Kidney tubule cell (primary cell): ENCODE measurements at places on chromosomes 5 and 9.

GRCh38 chr5:170755679-170756456 is 27.7 kb upstream of the GABRP start:
- no peak for DNase-seq

GRCh38 chr5:16690243-16690852 is 73.6 kb upstream of the RETREG1 start:
- DNase-seq = peak; percentile 62

DNA sequence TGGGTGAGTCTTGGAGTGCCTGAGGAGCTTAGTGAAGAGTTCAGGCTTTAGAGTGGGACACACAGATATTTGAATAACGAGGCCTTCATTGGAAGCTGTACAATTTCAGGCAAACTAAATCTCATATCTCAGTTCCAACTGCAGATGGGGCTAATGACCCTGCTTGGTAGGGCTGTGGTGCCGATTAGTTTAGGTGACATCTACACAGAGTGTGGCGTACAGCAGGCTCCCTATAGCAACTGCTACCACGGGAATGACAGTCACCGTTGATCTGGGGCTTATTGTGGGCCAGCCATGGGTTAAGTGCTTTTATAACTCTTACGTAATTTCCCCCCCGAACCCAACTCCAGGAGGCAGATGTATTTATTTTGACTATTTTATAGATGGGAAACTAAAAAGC is 70.8 kb downstream of the FAT2 start:
- DNase-seq = no peak

GRCh38 chr9:132078699-132079356 is 839 bp downstream of the MED27 start:
- DNase-seq = peak; percentile 5

GRCh38 chr9:129307227-129307970 is 129.3 kb upstream of the IER5L start:
- no peak for DNase-seq

GRCh38 chr5:115458003-115458409 is 86.6 kb downstream of the FEM1C start:
- peak; percentile 95 for DNase-seq

GRCh38 chr9:90607701-90608516 is 34.7 kb downstream of the DIRAS2 start:
- DNase-seq = peak; percentile 62

- DNase-seq = peak; percentile 92
Observed at GRCh38 chr5:13591621-13592020, 352.9 kb downstream of the DNAH5 start.

DNA sequence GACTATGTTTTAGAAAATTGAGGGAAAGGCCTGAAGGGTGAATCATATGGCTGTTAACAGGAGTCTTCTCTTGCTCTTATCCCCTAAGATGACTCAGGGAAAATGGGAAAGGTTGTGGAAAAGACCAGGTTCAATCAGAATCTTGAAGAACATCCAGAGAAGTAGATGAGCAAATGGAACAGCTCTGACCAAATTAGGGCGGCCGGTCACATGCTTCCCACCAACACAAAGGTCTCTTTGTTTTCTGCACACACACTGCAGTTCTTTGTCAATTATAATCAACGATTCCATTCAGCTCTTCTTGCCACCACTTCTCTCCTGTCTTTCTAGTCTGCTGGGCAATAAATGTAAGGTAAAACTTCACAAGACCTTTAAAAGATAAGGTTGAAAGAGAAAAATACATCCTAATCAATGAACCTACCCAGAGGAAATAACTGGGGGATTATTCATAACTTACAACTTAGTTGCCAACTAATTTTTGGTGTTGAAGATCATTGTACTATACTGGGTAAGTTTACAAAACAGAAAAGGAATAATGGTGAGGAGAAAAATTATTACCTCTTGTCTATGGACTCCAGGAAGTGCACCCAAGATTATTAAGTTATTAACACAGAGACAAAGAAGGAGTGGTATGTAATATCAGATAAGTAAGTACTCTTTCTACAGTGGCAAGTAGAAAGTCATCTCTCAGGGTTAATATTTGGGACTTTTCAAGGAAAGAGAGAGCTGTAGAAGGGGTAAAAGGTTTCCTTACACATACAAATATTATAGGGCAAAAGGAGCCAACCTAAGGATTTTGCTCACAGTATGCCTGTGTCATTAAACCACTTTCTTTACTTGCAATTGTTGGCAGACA is 441.9 kb upstream of the PIK3R1 start:
- peak; percentile 53 for DNase-seq

GRCh38 chr5:82218374-82219156 is 59.6 kb downstream of the RPS23 start:
- no peak for DNase-seq

- DNase-seq = no peak
Observed at GRCh38 chr5:6573651-6574101, 59.2 kb downstream of the NSUN2 start.

GRCh38 chr9:98964911-98965336 is 21.2 kb downstream of the COL15A1 start:
- DNase-seq = no peak

DNA sequence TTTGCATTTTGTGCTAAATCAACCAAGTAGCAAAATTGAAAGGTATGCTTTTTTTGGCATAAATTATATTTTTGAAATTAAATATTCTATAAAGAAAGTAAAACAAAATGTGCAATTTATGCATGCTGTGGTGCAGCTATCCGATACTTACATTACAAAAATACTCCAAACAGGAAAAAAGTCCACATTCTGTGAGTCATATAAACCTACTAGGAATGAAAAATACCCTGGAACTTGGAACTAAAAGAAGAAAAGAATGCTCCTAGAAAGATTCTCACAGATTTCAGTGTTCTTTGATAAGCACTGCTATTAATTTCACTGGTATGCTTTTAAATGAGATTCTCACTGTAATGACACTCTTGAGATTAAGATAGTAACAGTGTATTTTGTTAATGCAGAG is 92.6 kb downstream of the OSMR start:
- DNase-seq = no peak

DNA sequence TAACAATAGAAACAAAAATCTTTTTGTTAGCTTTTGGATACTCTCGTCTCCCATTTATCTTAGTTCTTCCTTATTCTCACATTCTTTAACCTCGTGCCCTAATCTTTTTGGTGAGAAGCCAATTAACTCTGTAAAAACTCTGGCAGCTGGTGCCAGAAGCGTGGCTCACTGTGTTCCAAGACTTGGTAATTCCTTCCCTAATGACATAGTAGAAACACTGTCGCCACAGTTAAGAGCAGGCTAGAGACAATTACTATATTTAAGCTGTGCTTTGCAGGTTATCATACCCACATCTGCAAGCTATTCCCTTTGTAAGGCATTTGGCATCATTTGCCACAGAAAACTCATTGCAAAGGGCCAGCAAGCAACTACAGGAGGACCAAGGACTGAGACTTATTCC is 160.9 kb upstream of the PIK3R1 start:
- DNase-seq = no peak

DNA sequence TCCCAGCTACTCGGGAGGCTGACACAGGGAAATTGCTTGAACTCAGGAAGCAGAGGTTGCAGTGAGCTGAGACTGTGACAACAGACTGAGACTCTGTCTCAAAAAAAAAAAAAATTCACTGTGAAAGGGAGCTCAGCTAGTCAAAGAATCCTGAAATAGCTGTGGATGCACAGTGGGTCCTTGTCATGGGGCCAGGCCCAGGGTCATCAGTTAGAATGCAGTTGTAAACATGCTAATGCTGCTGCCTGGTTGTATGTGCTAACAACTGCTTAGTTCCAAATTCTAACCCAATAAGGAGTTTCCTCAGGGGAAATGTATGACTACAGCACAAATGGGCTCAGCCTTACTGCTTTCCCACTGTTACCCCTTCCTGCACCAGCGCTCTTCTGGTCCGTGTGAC is 84.0 kb downstream of the PALM2AKAP2 start:
- DNase-seq = no peak

DNA sequence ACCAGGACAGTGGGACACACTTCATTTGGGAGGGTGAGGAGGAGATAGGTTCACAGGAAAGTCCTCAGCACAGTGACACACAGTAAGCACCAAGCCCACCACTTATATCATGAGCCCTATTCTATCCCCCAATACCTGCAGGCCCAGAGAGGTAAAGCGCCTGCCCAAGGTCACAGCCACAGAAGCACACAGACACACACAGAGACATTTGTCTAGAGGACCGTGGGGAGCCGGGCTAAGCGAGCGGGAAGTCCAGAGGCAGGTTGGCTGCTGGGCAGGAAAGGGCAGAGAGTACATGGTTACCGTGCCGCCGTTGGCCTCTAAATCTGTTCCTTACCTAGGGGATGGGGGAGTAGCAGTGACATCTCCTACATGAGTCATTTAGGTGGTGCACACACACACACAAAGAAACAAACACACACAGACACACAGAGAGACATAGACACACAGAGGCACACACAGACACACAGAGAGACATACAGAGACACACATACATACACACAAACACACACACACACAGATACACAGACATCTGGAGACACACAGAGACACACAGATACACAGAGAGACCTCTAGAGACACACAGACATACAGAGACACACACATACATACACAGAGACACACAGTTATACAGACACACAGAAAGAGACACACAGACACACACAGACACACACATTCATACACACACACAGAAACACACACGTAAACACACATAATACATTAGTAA is 15.9 kb upstream of the DUSP1 start:
- DNase-seq = no peak

DNA sequence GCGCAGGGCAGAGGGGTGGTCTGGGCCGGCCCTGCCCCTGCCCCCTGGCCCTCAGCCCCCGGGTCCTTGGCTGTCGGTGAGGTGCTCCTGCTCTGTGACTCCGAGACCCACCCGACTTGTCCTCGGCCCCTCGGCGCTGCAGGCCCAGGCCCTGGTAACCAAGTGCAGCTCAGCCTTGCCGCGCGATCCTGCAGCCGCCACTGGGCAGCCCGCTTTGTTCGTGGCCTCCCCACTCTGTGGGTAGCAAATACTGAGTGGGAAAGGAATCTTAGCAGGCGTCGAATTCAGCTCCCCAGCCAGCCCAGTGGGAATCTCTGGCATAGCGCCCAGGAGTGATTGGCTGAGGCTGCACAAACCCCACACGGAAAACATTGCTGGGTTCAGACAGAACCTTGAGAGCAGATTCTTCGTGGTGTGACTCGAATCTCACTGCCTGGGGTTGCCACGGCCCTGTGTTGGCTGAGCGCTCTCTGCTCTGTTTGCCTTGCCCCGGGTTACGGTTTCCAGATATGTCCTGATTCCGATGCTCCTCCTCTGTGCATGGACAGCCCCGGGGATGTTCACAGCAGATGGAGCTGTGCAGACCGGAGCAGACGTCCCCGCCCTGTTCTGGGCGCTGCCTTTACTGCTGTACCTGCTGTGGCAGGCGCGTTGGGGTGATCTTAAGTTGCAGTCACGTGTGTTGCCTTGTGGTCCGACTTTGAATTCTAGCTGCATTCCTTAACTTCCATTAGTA is 13.4 kb upstream of the EXOC3 start:
- no peak for DNase-seq

GRCh38 chr5:151362970-151363369 is 15.6 kb upstream of the SLC36A2 start:
- no peak for DNase-seq

GRCh38 chr9:126151686-126152134 is 174.9 kb upstream of the MVB12B start:
- no peak for DNase-seq

DNA sequence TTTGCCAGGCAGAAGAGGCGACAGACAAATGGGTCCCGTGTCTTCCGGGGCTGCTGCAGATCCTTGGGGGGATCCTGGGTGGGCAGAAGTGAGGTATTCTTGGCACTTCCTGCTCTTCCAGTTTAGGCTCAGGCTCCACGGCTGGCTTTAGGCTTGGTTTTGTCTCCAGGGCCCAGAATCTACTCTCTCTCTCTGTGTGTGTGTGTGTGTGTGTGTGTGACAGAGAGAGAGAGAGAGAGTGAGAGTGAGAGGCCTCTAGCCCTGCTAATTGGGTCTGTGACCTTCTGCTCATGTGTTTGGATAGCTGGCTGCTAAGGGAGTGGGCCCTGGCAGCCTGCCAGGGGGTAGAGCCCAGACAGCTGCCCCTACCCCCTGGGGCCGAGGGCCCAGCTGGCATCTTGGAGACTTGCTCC is 39.3 kb downstream of the CRB2 start:
- no peak for DNase-seq
